ENCODE measurements at places on chromosomes 1 and 21. TPM values are rescaled to one million over a fixed set of nuclear protein-coding genes. Genes with fewer than 3 reads are reported as not detected.

Gene REN
- not detected for total RNA-seq

DNA sequence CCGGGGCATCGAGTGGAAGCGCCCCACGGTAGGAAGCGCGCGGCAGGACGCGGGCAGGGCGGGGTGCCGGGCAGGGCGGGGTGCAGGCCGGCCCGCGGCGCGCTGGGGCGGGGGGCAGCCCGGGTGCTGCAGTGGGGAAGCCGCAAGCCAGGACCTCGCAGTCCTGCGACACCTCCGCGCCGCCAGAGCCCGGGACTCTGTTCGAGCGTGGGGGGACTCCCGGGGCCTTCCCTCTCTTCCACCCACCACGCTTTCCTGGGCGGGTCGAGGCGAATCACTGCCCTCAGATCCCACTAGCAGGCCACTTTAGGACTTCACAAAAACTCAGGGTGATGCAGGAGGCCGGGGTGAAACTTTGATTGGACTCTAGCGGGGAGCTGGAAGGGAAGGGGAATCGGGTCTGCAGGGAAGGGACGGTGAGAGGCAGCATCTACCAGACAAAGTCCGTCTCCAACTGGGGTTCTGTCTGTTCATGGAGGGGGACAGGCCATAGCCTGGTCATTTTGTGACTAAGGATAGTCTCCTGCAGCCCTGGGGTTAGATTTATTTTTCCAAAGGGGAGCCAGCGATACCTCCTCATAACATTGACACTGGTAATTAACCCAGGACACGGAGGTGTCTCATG, 623 bp downstream of the CAPN2 start:
- H3K4me1 ChIP-seq, result peaks cover 6% of the 10 kb centered on the region
- peak overlapping the region; percentile 95 for H3K4me3 ChIP-seq
- DNase-seq, result peak; percentile 41

- H3K27me3 ChIP-seq, result no peaks in the 10 kb centered on the region
- H3K27ac ChIP-seq, result no peak overlapping the region
- no peaks in the 10 kb centered on the region for H3K4me1 ChIP-seq
- H3K4me3 ChIP-seq, result no peak overlapping the region
- H3K36me3 ChIP-seq, result no peaks in the 10 kb centered on the region
Measured at GRCh38 chr21:38936240-38936639, 130.5 kb downstream of the ETS2 start.

GRCh38 chr1:42759114-42759513, 7.7 kb downstream of the P3H1 start:
- H3K27me3 ChIP-seq, result no peaks in the 10 kb centered on the region
- H3K4me1 ChIP-seq, result no peaks in the 10 kb centered on the region
- peak; percentile 29 for DNase-seq
- H3K27ac ChIP-seq, result no peak overlapping the region
- peaks cover 6% of the 10 kb centered on the region for H3K36me3 ChIP-seq
- H3K4me3 ChIP-seq, result no peak overlapping the region

DNA sequence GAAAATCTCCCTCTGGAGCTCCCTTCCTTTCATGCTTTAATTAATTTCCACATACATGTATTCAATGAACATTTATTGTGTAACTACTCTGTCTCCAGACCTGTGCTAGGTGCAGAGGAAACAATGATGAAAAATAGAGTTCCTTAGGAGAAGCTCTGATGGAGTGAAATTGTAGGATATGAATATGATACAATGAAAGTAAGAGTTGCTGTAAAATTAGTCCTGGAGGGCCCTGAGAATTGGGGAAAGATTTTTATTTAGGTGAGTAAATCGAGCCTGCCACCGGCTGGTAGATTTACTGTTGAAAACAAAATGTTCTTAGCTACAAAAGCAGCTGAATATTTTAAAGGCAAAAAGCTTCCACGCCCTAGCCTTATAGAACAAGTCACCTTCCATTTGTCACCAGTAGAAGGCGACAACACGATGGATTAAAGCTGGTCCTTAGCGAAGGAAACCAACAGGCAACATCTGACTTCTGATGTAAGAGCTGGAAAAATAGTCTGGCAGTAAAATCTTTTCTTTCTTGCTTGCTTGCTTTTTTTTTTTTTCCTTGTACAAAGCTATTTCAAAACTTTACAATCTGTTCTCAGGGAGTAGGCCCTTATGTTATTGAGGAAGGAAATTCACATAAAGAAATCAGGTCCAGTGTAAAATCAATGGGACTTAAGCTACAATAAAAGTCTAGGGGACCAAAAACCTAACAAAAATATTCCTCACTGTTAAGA, 82.0 kb upstream of the ROR1 start:
- no peaks in the 10 kb centered on the region for H3K4me1 ChIP-seq
- H3K27ac ChIP-seq, result no peak overlapping the region
- H3K4me3 ChIP-seq, result no peak overlapping the region
- H3K27me3 ChIP-seq, result no peaks in the 10 kb centered on the region
- H3K36me3 ChIP-seq, result no peaks in the 10 kb centered on the region
- DNase-seq, result peak; percentile 81

GRCh38 chr1:68442822-68443556, 6.8 kb downstream of the RPE65 start:
- peaks cover 11% of the 10 kb centered on the region for H3K4me1 ChIP-seq
- H3K4me3 ChIP-seq, result no peak overlapping the region
- DNase-seq, result peak; percentile 60
- H3K36me3 ChIP-seq, result no peaks in the 10 kb centered on the region
- no peak overlapping the region for H3K27ac ChIP-seq

DNA sequence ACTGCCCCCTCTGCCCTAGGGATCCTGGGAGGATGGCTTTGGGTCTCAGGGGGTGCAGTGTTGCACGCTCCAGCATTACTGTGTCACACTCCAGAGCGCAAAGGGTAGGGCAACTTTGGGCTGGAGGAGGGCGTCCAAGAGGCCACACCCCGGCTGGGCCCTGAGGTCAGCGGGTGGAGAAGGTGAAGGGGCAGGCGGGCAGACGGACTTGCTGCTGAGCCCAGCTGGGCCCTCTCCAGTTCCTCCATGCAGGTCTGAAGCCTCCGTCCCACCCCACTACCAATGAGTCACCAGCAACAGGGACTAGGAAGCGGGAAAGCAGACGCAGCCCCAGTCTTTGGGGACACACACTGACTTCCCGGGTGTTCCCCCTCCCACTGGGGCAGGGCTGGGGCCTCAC, 116.0 kb downstream of the CASZ1 start:
- peaks cover 85% of the 10 kb centered on the region for H3K4me1 ChIP-seq
- no peaks in the 10 kb centered on the region for H3K36me3 ChIP-seq
- no peak for DNase-seq
- no peak overlapping the region for H3K4me3 ChIP-seq
- no peak overlapping the region for H3K27ac ChIP-seq

- peak overlapping the region; percentile 71 for H3K4me3 ChIP-seq
- peaks cover 71% of the 10 kb centered on the region for H3K27me3 ChIP-seq
- no peak overlapping the region for H3K27ac ChIP-seq
- peaks cover 11% of the 10 kb centered on the region for H3K4me1 ChIP-seq
- peak; percentile 65 for DNase-seq
Measured at GRCh38 chr1:237042526-237042891, 525 bp downstream of the RYR2 start.
